ENCODE measurements at places on chromosomes 5 and 9.

DNA sequence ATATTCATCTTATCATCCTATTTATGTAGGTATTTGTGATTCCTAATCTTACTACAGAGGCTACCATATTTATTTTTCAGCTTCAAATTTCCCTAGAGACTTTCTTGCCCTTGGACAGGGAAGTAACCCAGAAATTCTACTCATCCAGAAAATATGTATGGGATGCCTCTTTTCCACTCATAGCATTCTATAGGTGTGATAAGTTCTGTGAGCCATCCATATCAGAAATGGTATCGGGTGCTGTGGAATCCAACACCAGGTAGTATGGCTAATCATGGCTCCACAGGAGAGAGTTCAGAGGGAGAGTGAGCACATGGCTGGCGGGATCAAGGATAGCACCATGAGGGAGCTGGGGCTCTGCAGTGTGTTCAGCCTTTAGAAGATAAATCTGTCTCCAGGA lies 349.3 kb upstream of the ACTBL2 start:
- no peak for DNase-seq

DNA sequence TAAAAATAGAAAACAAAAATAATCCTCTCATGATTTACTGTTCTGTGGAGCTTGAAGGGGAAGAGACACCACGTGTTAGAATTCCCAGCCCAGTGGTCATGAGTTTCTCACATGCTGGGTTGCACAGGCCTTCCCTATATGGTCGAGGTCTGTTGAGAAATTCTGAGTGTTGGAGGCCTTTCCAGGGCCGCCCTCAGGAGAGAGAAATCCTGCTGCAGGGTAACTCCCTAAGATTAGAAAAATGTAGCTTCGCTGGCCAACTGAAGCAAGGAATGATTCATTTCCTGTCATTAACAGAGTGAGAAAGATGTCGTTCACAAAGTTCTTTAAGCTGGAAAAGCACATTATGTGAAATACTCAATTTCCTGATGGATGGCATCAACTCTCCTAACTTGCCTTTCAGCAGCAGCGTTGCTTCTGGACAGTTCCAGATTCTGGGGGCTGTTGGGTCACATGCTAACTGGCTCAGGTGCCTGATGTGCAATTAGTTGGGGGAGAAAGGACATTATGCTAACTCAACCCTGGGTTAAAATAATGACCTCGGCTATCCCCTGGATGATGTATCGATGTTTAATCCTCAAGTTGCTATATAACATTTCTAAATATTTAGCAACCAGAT lies 104.8 kb upstream of the CD180 start:
- no peak for DNase-seq

- DNase-seq: no peak
Measured at GRCh38 chr9:137388589-137389427, 34.2 kb downstream of the EXD3 start.

DNA sequence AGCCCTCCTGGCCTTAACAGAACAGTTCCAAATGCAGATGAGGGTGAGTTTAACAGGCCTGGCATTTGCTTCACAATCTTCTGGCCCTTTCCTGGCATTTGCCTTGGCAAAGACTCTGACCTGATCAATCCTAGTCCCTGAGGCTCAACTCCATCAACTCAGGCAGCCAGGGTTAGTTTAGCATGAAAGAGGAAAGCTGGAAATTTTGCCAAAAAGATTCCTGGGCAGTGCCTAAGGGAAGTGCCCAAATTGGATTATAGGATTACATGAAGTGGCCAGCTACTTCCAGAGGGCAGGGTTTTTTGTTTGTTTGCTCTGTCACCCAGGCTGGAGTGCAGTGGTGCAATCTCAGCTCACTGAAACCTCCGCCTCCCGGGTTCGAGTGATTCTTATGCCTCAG lies 36.8 kb downstream of the PCDHAC2 start:
- no peak for DNase-seq

DNA sequence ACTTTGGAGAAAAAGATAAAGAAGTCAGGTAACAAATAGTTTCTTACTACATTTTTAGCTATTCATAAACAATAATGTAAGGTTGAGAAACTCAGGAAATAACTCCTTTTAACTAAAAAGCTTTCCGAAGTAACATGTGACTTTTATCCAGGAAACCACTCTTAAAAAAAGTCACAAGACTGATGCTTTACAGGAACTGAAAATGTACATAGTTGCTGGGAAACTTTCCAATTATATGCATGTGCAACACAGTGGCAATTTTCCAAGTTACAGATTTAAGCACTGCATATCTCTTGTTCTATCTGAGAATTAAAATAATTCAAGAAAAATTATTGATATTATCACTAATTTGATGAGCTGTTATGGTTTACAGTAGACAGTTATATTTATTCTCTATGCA lies 105.2 kb downstream of the CDH10 start:
- no peak for DNase-seq

GRCh38 chr5:53543401-53543800 lies 17.0 kb upstream of the NDUFS4 start:
- peak; percentile 85 for DNase-seq

- DNase-seq: no peak
Measured at GRCh38 chr5:132510076-132510475, 19.5 kb upstream of the IRF1 start.

DNA sequence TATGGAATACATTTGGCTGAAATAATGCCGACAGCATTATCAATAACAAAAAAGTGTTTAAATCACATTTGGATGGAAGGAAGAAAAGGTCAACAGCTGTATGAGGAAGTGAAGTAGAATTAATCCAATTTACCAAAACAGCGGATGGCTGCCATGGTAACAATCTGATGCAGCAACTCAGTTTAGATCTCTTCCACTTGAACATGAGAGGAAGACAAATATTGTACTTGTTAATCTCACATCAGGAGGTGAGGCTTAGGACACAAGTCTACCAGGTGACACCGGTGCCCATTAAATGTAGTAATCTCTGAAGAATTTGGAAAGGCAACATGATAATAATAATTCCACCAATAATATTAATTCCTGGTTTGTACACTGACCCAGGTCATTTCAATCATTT lies 2.4 kb downstream of the RASEF start:
- DNase-seq: no peak

DNA sequence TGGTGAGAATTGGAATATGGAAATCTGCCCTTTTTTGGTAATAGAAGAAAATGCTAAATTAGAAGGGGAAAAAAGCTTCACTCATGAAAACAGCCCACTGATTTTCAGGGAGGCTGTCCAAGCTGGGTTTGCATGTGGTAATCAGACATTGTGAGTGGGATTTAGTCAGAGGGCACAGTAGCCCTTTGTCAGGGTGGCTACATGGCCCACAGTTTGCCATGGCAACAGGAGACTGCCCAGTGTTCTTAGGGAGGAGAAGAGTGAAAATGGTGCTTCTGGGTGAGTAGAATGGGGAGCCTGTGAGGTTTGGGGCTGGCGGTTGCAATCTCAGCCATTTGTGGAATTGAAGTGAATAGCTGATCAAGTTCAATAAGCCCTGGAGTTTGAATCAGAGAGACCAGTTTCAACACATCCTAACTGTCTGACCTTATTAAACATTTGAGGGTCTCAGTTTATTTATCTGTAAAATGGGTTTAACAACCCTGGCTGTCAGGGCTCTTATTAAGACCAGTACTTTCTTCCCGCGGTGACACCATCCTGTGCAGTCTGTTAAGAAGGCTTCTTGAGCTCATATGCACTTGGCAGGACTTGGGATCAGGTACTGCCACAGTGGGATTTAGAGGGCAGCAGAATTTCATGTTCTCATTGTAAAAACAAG lies 107.6 kb upstream of the TNC start:
- no peak for DNase-seq

DNA sequence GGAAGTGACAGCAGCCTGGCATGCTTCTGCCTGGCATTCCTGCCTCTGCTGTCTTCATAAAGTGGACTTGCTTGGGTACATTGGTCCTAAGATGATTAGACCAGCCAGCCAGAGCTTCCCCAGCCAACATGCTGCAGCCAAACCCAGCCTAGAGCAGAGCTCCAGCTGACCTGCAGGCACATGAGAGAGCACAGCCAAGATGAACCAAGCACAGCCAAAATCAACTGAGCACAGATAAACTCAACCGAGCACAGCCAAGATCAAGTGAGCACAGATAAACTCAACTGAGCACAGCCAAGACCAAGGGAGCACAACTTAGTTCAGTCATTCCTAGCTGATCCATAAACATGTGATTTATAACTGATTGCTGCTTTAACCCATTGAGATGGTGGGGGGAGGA lies 266.5 kb downstream of the MSX2 start:
- DNase-seq: no peak

DNA sequence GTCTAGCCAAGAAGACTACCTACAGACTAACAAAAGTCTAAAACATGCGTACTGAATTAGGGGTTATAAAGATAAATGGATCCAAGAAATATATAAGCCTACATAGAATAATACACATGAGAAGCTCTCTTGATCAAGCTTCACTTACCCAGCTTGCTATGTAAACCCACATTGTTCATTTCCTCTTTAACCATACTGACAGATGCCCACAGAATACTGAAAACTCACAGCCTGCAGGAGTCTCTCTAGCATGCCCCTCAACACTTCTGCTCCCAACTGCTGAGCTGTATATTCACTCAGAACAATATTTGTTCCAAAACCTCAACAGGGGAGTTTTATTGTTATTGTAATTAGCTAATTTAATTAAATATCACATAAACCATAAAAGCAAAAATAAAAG lies 52.4 kb downstream of the RFX3 start:
- DNase-seq: no peak

DNA sequence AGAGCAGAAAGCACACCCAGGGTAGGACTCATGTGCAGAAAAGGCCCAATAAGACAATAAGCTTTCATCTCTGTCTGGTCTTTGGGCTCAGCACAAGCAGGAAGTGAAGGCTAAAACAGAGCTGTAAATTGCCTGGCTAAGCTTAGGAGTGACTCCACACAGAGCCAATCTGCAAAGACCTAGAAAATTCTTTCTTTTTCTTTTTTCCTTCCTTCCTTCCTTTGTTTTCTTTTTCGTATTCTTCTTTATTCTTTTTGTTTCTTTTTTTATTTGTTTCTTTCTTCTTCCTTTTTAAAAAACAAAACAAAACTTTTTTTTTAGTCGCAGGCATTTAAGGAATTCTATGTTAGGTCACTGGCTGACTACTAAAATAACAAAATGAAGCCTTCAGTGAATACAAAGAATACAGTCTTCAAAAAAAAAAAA lies 12.2 kb downstream of the SLC35A4 start:
- DNase-seq: no peak

GRCh38 chr9:33375841-33376321 lies 26.5 kb downstream of the AQP7 start:
- DNase-seq: no peak

GRCh38 chr5:61132559-61132958 lies 29.7 kb downstream of the SMIM15 start:
- DNase-seq: no peak

DNA sequence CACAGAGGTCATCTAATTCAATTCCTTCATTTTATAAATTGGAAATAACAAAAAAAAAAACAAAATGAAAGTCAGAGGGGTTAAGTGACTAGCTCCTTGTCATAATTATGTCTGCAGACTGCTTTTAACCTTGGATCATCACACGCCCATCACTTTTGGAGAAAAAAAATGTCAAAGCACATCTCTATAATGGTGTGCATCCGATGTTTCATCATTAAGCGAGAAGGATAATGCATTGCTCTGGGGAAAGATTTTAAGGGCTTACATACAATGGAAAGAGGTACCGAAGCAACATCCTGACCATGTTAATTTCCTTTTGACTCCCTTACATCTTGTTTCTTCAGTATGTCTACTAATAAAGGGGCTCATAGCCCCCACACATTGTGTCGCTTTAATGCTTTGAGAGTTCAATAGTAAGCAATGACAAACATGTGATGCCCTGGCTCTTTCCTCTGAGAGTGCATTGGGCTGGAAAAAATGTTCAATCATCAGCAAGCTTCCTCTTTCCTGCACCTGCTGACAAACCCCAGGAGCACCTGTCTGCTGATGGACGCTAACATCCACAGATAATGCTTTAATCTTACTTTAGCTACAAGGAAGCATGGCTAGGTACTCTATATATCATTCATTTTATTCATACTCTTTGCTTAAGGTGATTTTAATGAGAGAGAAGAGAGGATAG lies 242.2 kb downstream of the SMARCA2 start:
- DNase-seq: no peak

- no peak for DNase-seq
Measured at GRCh38 chr5:96816991-96817390, 9.2 kb upstream of the ERAP1 start.

DNA sequence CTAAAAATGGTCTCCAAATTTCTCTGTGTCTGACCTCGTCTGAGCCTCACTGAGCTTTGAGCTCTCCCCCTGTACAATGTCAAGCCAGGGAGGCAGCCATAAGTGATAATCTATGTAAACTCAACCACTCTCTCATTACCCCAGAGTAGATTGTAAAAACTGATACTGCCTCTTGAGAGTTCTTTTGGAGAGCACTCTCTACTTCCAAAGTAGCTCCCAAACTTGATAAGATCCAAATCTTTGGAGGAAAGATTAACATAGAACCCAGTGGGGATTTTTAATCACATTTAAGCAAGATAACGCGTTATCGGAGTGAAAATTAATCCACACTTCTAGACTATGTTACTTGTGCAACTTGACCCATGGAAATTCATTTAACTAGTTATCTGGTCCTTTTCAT lies 54.9 kb downstream of the TMEM167A start:
- no peak for DNase-seq

GRCh38 chr9:91659529-91660495 lies 236.2 kb upstream of the NFIL3 start:
- DNase-seq: no peak

GRCh38 chr5:91160714-91161285 lies 222.3 kb downstream of the ARRDC3 start:
- no peak for DNase-seq

GRCh38 chr5:179906795-179907555 lies 722 bp downstream of the TBC1D9B start:
- DNase-seq: no peak

DNA sequence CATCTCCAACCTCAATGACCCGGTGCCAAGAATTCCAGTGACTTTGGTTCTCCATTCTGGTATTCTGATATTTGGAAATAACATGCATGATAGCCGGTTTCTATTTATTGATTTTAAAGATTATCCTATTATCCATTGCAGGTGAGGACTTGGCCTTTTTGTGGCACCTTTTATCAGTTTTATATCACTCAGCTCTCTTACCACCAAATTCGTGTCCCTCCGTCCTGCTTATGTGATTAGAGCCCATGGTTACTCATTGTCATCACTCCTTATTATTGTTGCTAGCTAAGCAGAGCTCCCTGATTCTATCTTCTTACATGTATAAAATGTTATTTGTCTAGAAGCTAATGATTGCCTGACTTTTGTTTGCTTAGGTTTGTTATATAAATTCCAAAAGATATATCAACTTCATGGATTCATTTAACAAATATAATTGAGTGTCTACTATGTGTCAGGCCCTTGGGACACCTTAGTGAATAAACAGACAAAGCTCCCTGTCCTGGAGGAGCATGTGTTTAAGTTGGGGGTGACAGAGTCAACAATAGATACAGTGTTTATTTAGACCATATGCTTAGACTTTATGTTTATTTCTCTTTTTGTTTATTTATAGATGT lies 138.2 kb downstream of the ADAMTS16 start:
- no peak for DNase-seq
